Stimulated activated CD4-positive, alpha-beta T cell treated with anti-CD3 and anti-CD28 coated beads, TNF-alpha, amount 100 ng/mL, for 4 hours (primary cell): ENCODE measurements at places on chromosomes 16 and 17.

DNA sequence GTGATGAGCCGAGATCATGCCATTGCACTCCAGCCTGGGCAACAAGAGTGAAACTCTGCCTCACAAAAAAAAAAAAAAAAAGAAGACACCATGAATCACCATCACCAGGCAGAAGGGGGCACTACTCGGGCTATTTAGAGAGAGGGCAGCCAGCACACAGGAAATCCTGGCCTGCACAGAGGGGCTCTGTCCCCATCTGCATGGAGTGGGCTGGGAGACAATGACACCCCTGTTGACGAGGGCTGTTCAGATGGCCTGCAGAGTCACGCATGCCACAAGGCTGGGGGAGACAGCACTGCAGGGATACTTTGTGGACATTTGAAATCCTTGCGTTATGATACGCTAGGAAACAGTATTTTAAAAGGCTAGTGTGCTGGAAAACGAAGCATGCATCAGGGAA lies 48.3 kb downstream of the CUEDC1 start:
- DNase-seq = no peak

DNA sequence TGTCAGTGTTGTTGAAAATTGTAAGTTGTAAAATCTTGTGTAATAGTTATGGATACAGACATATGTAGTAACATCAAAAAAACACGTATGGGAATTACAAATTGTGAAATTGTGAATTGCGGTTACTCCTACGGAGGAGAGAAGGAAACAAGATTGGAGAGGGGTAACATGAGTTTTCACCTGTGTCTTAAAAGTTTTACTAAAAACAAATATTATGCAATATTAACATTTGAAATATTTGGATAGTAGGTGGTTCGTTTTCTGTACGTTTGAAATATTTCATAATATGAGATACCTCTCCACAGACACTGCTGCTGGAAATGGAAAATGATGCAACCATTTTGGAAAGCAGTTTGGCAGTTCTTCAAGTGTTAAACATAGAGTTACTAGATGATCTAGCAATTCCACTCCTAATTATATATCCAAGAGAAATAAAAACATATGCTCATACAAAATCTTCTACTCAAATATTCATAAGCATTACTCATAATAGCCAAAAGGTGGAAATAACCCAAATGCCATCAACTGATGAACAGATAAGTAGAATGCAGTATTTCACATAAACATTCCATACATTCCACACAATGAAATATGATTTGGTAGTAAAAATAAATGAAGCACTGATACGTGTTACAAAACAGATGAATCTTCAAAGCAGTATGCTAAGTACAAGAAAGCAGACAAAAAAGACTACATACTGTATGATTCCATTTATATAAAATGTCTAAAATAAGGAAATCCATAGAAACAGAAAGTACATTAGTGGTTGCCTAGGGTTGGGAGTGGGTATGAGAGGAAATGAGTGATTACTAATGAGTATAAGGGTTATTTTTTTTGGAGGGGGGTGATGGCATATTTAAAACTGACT lies 40.7 kb upstream of the ABCA10 start:
- no peak for DNase-seq

GRCh38 chr17:18224387-18225120 lies 881 bp upstream of the LLGL1 start:
- DNase-seq = no peak

DNA sequence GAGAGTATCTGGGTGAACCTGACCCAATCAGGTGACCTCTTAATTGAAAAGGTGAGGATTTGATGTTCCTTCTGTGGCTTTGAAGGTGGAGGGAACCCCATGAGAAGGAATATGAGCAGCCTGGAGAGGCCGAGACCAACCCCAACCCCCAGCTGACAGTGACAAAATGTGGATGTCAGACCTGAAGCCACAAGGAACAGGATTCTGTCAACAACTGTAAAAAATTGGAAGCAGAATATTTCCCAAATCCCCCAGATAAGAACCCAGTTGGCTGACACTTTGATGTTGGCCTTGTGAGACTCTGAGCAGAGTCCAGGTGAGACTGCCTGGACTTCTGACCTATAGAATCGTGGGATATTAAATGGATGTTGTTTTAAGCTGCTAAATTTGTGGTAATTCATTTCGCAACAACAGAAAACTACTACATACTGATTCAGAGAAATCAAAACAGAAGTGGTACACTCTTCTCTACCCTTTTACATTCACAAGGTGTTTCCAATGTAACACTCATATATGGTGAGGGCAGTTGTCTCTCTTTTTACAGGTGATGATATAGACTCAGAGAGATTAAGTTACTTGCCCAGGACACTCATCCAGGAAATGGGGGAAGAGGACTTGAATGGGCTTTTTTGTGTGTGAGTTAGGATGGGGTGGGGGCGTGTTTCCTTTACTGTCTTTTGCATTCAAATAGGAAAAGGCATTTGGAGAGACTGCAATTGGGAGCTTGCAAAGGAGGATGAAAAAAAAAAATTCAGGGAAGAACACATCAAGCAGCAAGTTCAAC lies 29.8 kb upstream of the SALL1 start:
- DNase-seq = no peak

- no peak for DNase-seq
These were observed 6.2 kb upstream of the MYOCD start for GRCh38 chr17:12659500-12659899.

DNA sequence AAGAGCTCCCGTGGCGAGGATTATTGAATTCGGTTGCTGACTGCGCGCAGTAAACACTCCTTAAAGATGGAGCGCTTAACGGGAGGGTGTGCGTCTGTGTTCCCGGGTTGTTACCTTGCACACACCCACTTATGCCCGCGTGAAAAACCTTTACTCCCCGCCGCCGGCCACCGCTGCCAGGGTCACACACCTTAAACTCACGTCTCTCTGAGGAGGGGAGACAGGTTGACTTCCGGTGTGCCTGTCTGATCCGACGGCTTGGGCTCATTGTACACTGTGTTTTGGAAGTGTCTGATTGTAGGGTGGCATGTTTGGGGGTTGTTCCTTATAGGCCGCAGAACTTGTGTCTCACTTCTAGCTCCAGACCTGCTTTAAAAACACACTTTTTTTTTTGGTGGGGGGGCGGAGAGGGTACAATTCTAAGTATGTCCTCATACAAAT lies 66.8 kb downstream of the KPNA2 start:
- no peak for DNase-seq

GRCh38 chr16:14372471-14372870 lies 257.6 kb downstream of the PARN start:
- no peak for DNase-seq

- no peak for DNase-seq
These were observed 20.4 kb upstream of the XYLT1 start for GRCh38 chr16:17491140-17491662.

DNA sequence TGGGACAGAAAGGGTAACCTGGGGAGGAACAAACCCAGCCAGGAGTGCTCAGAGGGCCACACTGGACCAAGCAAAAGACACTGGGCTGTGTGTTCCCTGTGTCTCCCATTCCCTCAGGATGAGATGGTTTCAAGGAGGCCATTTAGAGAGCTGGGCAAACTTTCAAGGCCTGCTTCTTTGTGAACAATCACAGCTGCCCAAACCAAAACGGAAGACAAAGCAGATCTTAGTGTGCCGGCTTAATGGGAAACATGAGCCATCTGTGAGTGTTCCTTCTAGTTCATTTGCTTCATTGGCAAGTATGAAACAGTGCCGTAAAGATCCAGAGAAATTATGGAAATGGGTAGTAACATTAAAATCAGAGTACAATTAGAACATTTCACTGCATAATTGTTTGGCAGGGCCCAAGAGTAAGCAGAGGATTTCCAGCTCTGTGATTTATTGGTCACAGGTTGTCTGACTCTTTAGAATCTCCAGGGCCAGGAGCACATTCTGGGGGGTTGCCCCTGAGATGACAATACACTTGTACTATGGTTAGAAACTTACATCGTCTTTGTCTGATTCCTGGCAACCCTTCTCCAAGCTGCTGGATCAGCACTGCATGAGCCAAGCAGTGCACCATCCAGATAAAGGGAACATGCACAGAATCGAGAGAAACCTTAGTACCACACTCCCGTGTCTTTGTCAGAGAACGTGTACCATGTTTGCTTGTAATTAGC lies 412.1 kb downstream of the RBFOX1 start:
- DNase-seq = no peak

DNA sequence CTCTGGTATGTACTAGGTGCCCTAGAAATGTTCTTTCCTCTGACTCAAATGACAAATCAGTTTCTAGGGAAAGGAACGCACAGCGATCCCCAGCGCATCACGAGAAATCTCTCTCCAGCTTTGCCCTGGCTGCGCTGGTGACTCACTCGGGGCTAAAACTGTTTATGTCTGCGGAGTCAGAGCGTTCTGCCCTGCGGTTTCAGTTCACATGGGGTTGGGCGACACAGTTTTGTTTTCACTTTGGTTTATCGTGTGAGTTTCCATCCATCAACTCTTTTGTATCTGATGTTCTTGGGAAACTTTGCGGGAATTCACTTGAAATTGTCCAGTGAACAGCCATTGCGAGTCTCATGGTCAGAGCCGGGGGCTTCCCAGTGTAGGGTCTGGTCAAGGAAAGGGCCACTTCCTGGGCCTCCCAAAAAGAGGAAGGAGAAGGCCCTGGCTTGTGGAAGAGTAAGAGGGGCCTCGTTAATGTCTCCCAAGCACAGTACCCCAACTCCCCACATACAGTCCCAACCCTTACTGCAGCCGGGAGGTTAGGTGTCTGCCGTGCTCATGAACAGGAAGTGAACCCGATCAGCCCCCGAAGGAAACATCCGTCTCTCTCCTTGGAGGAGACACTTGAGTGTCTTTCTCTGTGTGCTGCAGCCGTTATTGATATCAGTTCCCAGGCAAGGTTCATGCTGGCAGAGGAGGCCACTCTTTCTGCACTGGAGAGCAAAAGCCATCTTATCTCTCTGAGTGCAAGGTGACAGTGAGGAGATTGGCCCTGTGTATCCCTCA lies 643.2 kb downstream of the WWOX start:
- peak; percentile 61 for DNase-seq

- DNase-seq = peak; percentile 57
These were observed 14.6 kb upstream of the CIBAR2 start for GRCh38 chr16:85126705-85127378.

DNA sequence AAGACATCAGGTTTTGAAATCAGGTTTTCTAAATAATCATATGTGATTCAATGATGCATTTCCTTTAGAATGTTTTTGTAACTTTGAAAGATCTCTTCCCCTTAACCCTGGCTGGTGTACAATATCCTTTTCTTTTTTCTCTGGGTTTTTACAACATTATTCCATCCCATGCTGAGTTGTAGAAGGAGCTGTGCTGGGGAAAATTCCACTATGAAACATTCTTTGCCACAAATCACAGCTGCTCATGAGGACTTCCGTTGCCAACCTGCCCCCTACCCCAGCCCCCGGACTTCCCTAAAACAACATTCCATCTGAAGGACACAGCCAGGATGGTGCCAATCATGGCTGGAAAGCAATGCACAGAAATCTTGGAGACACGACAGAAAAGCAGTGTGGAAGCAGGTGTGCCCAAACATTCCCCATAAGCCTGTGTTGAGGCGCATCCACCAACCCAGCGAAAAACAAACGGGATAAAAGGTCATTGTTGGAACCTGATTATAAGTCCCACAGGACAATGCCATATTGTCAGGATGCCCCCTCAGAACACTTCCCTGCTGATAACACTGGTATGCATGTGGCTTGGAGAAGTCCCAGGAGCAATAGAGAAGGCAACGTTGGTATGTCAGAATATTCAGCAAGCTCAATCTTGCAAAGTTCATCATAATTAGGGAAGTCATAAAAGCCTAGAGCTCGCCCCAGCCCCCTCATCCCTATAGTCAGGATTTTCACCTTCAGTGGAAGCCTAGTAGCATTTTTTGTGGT lies 475.0 kb downstream of the HS3ST3B1 start:
- no peak for DNase-seq

DNA sequence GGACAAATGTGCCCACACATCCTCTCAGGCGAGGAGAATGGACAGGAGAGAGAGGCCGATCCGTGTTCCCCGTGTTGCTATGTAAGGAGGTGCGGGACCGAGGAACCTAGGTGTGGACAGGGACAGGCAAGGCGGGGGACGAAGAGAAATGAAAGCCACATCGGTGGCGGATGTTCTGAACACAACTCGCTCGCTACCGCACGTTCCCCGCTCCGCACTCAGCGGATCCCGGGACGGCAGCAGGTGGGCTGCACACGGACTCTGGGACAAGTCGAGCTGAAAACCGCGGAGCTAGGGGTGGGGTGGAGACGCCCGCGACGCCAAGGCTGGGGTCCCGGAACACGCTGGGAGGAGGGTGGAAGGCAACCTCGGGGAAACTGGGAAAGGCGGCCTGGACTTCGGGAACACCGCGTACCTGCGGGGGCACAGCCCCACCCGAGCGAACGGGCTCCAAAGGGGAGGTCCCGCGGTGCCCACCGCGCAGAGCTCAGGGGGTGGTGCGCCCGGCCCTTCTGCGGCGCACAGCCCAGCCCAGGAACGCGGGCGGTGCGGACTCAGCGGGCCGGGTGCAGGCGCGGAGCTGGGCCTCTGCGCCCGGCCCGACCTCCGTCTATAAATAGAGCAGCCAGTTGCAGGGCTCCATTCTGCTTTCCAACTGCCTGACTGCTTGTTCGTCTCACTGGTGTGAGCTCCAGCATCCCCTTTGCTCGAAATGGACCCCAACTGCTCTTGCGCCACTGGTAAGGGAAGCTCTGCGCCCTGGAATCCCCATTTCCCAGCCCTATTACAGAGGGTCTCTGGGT lies at the start of gene MT1E:
Gene MT1E, plus strand, starts transcription at position 642 of the 803 bp plus-strand sequence. Its CDS starts 71 bp downstream, at position 713.
- DNase-seq = no peak

- peak; percentile 54 for DNase-seq
These were observed 107.1 kb downstream of the AMFR start for GRCh38 chr16:56317998-56318826.

- no peak for DNase-seq
These were observed 8.2 kb upstream of the CRK start for GRCh38 chr17:1464186-1464585.

- DNase-seq = no peak
These were observed 48.1 kb downstream of the ZNF778 start for GRCh38 chr16:89265647-89266046.

DNA sequence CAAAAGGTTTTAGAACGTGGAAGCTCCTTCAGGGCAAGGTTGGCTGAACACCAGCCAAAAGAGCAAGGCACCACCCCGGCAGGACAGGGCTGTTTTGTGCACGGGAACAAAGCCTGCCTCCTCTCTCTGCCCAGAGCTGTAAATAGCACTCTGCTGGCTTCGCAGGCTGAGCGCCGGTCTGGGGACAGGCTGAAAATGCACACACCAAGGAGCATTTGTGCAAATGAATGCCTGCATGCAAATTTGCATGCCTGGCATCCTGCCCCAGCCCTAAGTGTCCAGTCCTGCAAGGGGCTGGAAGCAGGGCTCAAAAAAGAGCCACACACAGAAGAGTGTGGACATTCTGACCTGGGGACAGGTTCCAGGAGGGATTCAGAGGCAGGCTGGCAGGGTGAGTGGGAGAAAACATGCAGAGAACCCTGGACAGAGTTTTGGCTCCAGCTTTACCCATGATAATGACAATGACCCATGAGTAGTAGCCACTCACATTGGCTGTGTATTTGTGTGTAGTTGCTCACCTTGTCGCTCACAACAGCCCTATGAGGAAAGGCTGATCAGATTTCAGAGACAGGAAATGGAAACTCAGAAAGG lies 11.7 kb downstream of the ABAT start:
- DNase-seq = no peak

- no peak for DNase-seq
These were observed 160.6 kb upstream of the RPL38 start for GRCh38 chr17:74042744-74043486.

GRCh38 chr16:55325458-55326109 lies 1.6 kb downstream of the IRX6 start:
- no peak for DNase-seq
